ENCODE measurements at places on chromosomes 16 and 17.

DNA sequence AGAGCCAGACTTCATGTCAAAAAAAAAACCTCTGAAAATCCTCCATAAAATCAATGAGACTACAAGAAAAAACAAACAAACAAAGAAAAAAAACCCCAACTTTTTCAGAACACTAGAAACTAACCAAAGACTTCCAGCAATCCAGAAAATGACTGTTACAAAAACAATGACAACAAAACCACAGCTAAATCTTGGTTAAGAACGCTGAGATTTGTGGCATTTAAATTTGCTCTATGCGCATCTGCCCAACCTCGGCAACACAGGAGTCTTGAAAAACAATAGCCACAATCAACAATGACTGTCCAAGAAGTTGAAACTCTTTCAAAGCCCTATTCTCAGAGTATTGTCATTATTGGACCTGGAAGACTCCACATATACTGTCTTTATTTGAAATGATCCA, 402.4 kb downstream of the ZFHX3 start:
- no peak for DNase-seq

DNA sequence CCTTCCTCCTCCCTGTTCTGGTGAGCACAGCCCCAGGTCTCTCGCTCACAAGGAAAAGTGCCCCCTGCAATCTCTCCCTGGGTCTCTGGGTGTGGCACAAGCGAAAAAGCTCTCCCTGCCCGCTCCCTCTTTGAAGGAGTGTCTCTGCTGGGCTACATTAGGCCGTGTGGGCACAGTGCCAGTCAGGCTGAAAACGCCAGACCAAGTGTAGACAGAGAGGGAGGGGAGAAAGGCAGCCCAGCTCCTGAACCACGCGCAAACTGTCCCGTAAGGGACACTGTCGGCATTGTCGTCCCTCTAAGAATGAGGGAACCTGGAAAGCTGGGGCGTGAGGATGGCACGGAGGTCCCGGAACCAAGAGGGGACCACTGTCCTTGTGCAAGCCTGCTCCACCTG, 3.9 kb downstream of the SMIM5 start:
- DNase-seq: no peak

- no peak for DNase-seq
These were observed 321.3 kb downstream of the CNTNAP4 start for GRCh38 chr16:76598498-76598897.

- DNase-seq: no peak
These were observed 147.5 kb upstream of the HSBP1 start for GRCh38 chr16:83660282-83660681.

DNA sequence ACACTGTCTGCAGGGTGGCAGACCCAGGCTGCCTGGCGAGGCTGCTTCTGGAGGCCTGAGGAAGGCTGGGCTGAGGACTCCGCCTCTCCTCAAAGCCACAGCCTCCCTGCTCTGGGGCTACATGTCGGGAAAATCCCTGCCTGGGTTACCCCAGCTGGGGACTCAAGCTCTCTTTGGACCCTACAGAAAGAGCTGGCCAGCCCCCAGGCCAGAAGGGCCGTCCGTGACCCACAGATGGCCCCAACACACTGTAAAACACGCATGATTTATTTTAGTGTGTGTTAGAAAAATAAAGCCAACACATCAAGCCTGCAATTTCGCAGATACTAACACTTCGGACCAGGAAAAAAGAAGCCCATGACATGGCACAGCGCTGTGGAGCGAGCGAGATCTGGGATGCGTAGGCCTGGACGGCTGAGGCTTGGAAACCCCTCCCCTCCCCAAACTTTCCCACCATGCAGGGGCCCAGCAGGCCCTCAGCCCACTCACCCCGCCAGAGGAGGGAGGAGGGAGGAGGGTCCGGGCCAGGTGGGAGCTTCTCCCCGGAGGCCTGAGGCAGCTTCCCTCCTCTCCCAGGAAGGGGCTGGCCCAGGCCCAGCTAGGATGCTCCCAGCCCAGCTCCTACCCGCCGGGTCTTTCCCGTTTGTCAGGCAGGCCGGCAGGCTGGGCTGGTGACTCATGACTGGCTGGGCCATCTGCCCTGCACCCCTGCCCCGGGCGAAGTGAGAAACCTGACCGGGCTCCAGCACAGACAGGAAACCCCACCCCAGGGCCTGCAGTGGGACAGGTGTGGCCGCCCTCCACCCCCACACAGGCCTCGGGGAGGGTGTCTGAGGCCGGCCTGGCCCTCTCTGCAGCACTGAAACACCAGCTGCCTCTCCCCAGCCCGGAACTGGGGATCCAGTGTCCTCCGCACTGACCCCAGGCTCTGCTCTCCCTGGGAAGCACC, 34.1 kb upstream of the SLC38A10 start:
- DNase-seq: no peak

DNA sequence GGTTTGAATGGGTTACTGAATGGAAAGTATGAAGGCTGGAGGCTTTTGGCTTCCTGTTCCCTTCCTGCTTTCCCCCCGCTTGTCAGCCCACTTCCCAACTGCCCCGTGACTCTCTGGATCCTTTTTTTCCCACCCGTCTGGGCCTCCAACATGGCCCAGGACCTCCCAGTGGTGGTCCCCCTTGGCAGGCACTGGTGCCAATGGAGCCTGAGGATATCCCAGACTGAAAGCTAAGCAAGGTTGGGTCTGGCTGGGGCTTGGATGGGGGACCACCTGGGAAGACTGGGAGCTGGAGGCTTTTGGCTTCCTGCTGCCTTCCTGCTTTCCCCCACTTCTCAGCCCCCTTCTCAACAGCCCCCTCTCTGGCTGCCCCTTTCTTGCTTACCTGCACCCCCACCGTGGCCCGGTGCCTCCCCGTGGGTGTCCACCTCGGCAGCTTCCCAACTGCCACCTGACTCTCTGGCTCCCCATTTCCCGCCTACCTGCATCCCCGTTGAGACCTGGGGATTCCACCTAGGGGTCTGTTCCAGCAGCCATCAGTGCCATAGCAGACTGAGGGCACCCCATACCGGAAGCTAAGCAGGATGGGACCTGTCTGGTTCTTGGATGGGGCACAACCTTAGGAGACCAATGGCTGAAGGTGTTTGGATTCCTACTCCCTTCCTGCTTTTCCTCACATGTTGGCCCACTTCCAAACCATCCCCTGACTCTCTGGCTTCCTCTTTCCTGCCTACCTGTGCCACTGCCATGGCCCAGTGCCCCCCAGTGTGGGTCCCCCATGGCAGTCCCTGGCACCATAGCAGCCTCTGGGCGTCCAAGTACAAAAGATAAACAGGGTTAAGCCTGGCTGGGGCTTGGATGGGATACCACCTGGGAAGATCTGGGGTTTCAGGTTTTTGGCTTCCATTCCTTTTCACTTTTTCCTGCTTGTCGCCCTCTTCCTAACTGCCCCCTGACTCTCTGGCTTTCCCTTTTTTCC, 2295.3 kb downstream of the TP53TG3F start:
- DNase-seq: no peak

DNA sequence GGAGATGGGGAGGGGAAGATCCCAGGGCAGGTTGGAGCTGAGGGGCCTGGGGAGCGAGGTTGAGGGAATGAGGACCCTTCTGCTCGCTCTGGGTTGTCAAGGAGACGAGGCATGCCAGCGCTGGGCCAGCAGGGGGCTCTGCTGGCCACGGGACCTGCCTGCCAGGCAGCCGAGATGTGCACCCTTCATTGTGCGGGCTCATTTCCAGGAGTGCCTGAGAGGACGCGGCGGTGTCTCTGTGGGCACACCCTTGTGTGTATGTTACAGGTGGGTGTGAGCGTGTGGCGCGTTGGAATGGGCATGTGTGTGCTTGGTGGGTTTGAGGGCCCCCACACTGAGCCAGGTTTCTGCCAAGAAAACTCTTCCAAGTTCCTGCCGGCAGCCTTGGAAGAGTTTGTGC, 15.9 kb downstream of the ARHGAP23 start:
- peak; percentile 47 for DNase-seq

DNA sequence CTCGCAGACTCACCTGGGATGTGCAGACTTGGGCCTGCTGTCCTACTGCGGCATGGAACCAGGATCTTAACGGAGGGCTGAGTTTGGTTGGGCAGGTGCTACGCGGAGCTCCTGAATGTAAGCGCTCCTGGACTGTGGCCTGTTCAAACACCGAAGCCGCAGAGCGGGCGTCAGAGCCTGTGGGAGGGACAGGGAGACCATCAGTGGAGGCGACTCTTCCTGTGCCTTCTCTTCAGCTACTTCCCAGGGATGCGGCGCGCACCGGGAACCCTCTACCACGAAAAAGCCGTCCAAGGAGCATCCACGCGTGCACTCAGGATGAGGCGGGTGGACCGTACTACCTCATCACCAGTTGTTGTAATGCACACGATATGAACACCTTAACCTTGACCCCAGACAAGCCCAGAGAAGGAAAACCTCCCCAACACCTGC, 2.0 kb downstream of the USP36 start:
- no peak for DNase-seq

DNA sequence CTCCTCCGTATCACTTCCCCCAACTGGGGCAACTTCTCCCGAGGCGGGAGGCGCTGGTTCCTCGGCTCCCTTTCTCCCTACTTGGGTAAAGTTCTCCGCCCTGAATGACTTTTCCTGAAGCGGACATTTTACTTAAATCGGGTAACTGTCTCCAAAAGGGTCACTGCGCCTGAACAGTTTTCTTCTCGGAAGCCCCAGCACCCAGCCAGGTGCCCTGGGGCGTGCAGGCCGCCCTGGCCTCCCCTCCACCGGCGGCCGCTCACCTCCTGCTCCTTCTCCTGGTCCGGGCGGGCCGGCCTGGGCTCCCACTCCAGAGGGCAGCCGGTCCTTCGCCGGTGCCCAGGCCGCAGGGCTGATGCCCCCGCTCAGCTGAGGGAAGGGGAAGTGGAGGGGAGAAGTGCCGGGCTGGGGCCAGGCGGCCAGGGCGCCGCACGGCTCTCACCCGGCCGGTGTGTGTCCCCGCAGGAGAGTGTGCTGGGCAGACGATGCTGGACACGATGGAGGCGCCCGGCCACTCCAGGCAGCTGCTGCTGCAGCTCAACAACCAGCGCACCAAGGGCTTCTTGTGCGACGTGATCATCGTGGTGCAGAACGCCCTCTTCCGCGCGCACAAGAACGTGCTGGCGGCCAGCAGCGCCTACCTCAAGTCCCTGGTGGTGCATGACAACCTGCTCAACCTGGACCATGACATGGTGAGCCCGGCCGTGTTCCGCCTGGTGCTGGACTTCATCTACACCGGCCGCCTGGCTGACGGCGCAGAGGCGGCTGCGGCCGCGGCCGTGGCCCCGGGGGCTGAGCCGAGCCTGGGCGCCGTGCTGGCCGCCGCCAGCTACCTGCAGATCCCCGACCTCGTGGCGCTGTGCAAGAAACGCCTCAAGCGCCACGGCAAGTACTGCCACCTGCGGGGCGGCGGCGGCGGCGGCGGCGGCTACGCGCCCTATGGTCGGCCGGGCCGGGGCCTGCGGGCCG, 1.6 kb downstream of the HIC1 start:
- peak; percentile 49 for DNase-seq

DNA sequence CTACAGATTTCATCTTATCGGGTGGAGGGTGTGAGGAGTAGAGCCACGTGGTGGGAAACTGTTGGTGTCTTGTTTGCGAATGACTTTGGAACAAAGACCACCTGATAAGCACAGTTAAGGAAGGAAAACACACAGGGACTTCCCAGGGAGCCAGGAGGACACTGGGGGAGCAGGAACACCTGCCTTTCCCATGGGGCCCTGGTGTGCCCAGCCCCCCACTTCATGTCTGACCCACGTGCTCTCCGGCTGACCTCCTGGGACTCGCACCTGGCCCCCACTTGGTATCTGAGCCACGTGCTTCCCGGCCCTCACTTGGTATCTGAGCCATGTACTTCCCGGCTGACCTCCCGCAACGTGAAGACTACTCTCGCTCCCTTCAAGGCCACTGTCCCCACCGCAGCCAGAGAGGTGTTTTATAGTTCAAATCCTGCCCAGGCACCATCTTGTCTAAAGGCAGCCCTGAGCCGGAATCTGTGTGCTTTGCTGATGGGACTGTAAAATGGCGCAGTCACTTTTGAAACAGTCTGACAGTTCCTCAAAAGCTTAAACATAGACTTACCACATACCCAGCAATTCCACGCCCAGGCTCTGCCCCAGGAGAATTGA, 5.4 kb upstream of the CSNK1D start:
- DNase-seq: no peak

DNA sequence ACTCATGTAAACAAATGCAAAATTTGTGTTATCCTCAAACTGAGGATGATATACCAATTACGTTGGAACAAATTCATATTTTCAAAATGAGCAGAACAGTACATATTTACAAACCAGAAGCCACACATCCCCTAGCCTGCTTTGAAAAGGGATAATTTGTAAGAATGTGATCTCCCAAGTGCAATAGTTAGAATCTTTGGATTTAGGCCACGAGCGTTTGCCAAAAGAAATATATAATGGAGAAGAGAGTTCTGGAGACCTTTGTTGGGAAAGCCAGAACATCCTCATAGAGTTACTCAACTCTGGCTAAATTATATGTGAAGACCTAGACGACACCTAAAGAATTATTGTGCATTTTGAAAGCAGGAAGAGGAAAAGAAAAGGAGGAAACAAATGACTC, 449.3 kb downstream of the KCNJ2 start:
- no peak for DNase-seq

- no peak for DNase-seq
These were observed 4.1 kb downstream of the AOC3 start for GRCh38 chr17:42855048-42855596.

GRCh38 chr17:54860617-54861470, 39.8 kb upstream of the TOM1L1 start:
- no peak for DNase-seq

GRCh38 chr16:85315866-85316265, 203.6 kb upstream of the CIBAR2 start:
- no peak for DNase-seq

DNA sequence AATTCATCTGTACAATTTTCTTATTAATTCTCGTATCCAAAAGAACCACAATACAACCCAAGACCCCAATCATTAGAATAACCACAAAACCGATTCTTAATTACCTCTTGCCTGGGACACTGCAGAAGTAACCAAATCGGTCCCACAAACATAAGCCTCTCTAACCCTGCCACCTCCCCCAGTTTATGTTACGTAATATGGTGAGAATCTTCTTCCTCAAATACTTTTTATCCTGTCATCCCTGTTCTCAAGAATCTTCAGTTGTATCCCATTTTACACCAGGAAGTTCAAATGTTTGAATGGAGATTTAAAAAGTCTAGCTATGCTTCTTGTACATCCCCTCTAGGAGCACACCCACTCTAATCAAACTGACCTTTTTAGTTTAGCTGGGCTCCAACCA, 269.3 kb upstream of the TBX2 start:
- DNase-seq: no peak

GRCh38 chr16:82150549-82150948, 19.5 kb downstream of the MPHOSPH6 start:
- no peak for DNase-seq

- no peak for DNase-seq
These were observed 18.8 kb upstream of the FAM83G start for GRCh38 chr17:19023209-19023999.

- DNase-seq: no peak
These were observed 45.0 kb downstream of the KCNJ16 start for GRCh38 chr17:70119983-70120382.

GRCh38 chr17:2312736-2313135, 9.0 kb downstream of the SRR start:
- no peak for DNase-seq

DNA sequence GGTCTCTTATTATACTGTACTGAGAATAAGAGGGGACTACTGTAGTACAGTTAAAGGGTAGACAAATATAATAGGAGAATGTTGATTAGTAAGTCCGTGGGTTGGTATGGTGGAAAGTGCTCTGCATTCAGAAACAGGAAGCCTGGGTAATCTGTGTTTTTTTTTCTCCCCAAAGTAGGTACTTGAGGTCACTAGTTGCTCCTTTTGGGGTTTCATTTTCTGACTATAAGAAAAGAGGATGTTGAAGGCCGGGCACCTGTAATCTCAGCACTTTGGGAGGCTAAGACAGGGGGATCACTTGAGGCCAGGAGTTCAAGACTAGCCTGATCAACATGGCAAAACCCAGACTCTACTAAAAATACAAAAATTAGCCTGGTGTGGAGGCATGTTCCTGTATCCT, 42.0 kb upstream of the MMD start:
- DNase-seq: no peak

All from activated CD4-positive, alpha-beta T cell treated with anti-CD3 and anti-CD28 coated beads, Interleukin-2, amount 50 U/mL, for 1 hour (primary cell).